ENCODE measurements at places on chromosomes 6 and 20.

DNA sequence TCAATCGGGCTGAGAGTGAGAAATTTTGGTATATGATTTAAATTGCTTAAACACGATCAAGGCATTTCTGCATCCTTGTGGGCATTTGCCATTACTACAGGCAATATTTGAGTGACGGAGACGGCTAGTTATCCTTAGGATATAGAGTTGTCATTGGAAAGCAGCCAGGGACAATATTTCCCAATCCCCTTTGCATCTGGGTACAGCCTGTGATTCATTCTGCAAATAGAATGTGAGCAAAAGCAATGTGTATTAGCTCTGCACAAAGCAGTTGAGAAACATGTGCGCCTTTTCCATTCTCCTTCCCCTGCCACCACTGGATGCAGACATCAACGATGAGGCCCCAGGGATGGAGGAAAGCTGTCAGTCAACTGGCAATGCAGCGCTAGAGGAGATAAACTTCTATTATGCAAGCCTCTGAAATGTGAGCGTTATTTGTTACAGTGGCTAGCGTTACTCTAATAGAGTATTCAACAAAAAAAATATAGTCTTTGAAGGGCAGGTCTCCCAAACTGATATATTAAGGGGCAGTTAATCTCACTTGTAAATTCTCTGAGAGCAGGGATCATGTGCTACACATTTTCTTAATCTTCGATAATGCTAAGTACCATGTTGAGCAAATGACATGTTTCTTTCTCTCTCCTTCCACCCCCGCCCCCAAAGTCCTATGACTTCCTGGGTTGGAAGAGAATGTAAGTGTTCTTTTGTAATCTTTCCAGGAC, 37.1 kb upstream of the NCOA3 start:
- peak; percentile 92 for DNase-seq

GRCh38 chr6:138774370-138774769, 801 bp downstream of the CCDC28A start:
- DNase-seq = no peak

DNA sequence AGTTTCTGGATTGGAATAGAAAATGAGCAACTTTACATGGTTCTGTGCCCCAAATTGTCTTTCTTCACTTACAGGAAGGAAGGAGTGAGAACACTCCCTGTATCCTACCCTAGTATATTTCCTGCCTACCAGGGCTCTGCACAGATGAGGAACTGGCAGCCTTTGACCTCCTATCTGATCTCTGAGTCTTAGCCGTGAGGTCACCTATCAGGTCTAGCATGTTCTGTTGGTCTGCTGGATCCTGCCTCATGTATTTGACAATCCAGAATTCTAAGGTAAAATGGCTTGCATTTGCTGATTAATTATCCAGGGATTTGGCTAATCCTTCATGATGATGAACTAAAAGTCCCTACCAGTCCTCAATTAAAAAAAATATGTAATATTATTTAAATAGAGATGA, 35.0 kb upstream of the TRAM2 start:
- DNase-seq = no peak

DNA sequence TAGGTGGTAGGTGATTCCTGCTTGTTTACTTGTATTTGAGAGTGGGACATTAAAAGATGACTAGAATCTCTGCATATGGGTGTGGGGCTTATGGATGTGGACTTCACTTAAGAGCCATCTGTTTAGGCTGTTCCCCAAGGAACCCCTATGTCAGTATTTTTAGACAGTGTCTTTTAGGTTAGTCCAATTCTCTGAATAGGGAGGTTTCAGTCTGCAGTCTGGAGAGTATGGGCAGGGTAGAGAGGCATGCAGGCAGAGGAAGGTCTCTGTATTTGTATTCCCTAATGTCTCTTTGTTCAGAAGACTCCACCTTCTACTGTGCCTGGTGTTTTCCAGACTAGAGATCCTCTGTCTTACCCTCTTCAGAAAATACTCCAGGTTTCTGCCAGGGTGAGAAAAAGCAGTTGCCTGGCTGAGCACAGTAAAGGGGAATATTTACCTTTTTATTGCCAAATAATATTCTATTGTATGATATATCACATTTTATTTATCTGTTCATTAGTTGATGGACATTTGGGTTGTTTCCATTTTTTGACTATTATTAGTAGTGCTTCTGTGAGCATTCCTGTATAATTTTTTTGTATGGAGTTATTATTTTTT, 19.1 kb downstream of the SLX4IP start:
- no peak for DNase-seq

- DNase-seq = no peak
Measured at GRCh38 chr20:9837634-9838033, 1.2 kb downstream of the PAK5 start.

- no peak for DNase-seq
Measured at GRCh38 chr20:37598575-37599342, 71.1 kb upstream of the BLCAP start.

DNA sequence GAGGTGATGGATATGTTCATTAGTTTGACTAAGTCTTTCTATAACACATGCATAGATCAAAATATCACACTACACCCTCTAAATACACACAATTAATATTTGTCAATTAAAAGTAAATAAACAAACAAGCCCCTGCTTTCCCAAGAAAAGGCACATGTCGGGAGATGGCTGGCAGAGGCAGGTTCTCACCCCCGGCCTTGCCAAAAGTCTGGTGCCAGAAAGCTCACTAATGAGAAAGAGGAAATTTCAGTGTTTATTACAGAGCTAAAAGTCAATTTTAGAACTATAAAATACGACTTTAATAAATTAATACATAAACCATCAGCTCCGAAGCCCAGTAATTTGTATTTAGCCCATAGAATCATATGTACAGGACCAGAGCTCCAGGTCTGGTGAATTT, 404.7 kb downstream of the PTPRT start:
- no peak for DNase-seq

DNA sequence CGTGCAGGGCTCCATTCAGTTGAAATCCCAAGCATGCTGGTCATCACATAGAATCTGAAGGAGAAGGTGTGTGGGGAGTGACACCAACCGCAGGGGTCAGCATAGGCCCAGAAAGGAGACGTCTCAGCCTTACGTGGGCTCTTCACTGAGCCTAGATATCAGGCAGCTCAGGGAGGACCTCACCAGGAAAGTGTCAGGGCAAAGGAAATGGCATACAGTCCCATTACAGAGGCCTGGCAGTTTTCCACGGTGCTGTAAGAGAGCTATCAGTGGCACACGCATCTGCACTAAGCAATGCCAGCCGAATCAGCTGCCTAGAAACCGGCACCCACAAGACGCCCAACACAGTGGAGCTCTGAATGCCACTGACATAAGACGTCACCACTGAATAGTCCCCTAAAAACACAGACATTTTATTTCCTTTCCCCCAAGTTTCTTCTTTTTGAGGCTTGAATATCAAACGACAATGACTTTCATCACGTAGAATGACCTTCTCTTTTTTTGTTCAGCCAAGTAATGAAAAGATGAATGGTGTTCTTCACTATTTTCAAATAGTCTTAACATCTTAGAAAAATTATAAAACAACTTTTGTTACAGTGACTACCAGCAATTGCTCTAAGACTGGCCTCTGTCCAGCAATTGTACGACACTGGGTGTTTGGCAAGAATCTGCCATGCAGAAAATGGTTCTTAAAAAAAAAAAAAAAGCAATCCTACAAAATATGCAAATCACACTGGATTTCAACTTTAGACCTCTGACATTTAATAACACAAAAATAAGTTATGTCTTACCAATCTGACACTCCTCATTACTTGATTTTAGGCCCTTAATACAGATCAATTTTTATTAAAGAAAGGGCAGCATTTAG, 88.9 kb upstream of the FOXQ1 start:
- no peak for DNase-seq

GRCh38 chr20:24235296-24236175, 233.9 kb upstream of the SYNDIG1 start:
- DNase-seq = no peak

DNA sequence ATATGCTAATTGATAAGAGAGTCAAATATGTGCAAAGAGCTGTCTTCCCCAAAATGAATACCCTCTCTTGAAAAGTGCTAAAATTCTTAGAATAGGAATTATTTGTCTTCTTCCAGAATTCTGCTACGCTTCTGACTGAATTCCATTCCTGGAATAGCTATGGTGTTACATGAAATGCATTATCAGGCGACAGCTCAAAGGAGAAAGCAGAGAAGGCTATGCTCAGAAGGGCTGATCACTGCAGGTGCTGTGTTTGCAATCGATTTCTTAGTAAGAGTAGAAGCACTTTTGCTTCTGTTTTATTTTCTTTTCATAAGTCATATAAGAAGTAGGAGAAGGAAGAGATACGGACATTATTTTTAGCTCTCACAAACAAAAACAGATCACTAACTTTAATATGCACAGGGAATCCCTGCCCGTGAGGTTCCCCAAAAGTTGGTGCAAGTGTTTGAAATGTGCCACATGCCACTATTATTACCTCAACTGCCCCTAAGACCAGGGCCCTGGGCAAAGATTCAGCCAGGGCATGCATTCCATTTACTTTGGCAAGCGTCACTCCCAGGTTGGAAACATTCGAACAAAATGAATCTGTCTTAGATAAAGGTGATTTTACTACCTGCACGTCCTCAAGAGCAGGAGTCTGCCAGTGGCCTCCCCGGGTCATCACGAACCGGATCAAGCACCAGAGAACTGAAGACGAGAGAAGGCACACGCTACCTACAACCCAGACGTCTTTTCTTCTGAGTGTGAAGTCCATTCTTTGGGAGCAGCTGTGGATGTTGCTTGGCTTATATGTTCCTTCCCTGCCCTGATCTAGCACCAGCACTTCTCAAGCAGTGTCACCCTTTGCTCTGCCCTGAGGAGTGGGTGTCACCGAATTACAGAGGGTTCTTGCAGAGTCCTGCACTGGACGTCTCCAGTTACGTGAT, 7.2 kb downstream of the MYLK4 start:
- no peak for DNase-seq

DNA sequence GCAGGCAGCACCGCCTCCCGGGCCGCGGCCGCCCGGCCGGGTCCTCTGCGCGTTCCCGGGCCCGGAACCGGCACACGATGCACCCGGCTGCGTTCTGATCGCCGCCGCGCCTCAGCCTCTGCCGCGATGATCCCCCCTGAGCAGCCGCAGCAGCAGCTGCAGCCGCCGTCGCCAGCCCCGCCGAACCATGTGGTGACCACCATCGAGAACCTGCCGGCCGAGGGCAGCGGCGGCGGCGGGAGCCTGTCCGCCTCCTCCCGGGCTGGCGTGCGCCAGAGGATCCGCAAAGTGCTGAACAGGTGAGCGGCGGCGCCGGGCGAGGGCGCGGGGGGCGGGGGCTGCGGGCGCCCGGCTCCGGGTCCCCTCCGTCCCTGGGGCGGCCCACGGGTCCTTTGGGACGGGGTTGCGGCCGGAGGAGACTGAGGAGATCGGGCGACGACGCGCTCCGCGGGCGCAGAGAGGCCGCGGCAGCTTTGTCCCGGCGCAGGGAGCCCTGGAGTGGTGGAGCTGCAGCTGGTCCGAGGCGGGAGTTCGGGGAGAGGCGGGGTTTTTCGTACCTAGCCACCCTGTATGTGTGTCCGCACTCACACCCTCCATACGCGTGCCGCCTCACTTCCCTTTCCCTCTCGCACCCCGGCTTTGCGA, 659 bp downstream of the SLC35F1 start:
- no peak for DNase-seq

- no peak for DNase-seq
Measured at GRCh38 chr6:56913285-56914074, 41.4 kb upstream of the BEND6 start.

GRCh38 chr6:152552616-152553209, 84.4 kb downstream of the SYNE1 start:
- DNase-seq = no peak

GRCh38 chr6:126361832-126362440, 22.0 kb downstream of the CENPW start:
- no peak for DNase-seq

DNA sequence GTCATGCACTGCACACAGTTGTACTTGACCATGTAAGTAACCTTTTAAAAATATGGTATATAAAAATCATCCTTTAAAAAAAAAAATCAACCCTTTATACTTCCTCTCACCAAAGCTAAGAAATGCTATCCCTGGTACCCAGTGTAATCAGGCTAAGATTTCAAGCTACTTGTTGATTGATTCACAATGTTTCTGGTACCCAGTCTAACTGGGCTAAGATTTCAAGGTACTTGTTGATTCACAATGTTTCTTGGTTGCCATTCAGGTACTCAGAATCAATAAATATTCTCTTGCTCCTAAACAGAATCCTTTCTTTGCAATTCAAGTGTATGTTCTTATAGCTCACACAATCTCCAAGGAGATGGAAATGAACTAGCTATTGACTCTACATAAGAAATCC, 76.4 kb downstream of the SMLR1 start:
- DNase-seq = no peak

DNA sequence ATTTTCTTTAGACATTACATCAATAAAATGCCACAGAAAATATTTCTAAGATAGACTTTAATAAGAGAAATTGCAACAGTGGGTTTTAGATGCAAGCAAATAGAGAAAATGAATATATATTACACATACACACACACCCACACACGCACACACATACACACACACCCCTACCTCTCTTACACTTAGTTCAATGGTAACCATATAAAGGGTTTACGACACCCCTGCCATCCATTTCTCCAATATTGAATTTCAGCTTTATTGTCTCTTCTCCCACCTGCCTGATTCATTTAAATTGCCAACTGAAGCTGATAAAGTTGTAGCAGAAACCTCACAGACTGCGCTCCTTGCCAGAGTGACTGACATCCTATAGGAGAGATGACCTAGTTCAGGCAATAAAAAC, 154.6 kb downstream of the ADAT2 start:
- no peak for DNase-seq

DNA sequence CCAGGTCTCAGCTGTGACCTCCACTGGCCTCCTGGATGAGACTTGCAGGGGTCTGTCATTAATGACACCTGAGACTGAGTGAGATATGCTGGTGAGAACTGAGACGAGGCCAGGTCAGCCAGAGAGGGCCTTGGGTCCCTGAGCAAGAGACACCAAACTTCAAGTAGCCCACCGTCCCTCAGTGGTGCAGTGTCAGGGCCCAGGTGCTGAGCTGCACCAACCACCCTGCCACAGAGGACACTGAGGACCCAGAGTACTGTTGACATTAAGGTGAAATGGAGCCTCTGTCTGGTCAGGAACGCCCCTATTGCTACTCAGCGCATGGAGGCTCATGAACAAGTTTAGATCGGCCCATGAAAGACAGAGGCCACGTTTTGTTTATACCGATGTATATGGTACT, 64.1 kb upstream of the SCP2D1 start:
- DNase-seq = no peak

GRCh38 chr20:38126146-38126921, 38.7 kb downstream of the TGM2 start:
- DNase-seq = no peak

- DNase-seq = no peak
Measured at GRCh38 chr20:63191400-63191799, 24.5 kb downstream of the YTHDF1 start.

- no peak for DNase-seq
Measured at GRCh38 chr6:14832427-14832826, 413.4 kb upstream of the JARID2 start.

- DNase-seq = no peak
Measured at GRCh38 chr6:77740380-77740779, 87.5 kb downstream of the MEI4 start.

DNA sequence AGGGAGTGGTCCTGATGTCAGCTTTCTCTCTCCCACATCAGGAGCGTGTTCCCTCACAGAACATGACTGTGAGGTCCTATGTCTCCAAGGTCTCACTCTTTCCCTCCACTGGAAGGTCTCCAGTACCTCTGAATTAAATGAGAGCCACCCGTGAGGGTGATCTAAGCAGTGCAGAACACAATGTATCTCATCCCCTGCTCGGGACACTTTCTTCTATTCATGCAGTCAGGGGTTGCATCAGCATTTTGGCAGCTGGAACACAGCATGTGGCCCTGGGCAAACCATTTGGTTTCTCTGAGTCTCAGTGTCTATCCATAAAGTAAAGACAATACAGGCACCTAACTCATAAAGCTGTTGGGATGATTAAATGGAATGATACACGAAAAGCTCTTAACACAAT, 34.2 kb downstream of the MAFB start:
- DNase-seq = no peak

All from T1000 (cell line).